ENCODE measurements at places on chromosomes 5 and 9.

- DNase-seq, result no peak
- H3K4me3 ChIP-seq, result no peak overlapping the region
- H3K27me3 ChIP-seq, result no peaks in the 10 kb centered on the region
- H3K4me1 ChIP-seq, result no peaks in the 10 kb centered on the region
- H3K27ac ChIP-seq, result no peak overlapping the region
- H3K36me3 ChIP-seq, result no peaks in the 10 kb centered on the region
These were observed 229.9 kb downstream of the SPOCK1 start for GRCh38 chr5:137269274-137269673.

DNA sequence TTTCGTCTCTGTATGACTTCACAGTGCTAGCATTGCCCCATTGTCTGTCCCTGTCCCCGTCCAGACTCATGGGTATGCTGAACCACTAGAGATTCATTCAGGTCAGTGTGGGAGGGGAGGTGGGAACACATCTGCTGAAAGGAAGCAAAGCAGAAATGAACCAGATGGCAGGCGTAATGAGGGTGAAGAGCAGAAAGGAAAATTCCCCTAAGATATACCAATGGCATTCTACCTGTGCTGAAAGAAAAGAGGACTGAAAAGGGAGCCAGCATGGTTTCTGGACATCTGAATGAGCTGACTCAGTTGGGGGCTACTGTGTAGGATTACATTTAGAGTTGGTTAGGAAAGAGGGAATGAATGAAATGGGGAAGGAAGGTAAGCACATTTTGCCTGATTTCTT lies 678.7 kb downstream of the MAT2B start:
- no peaks in the 10 kb centered on the region for H3K36me3 ChIP-seq
- DNase-seq, result no peak
- H3K27ac ChIP-seq, result no peak overlapping the region
- no peaks in the 10 kb centered on the region for H3K27me3 ChIP-seq
- H3K4me3 ChIP-seq, result no peak overlapping the region

DNA sequence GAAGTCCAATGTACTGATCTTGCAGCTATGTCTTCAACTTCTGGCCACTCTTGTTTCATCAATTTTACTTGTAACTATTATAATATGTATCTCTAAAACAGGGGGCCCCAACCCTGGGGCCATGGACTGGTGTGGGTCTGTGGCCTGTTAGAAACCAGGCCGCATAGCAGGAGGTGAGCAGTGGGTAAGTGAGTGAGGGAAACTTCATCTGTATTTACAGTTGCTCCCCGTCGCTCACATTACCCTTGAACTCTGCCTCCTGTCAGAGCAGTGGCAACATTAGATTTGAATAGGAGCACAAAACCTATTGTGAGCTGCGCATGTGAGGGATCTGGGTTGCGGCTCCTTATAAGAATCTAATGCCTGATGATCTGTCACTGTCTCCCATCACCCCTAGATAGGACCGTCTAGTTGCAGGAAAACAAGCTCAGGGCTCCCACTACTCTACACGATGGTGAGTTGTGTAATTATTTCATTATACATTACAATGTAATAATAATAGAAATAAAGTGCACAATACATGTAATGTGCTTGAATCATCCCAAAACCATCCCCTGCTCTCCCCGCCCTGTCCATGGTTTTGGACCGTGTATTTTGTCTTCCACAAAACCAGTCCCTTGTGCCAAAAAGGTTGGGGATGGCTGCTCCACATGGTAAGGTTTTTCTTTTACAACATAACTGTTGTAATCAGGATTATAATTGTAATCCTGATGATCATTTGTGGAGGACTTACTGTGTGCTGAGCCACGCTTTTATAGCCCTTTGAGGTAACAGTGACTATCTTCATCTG lies 26.9 kb upstream of the SH3PXD2B start:
- peaks cover 4% of the 10 kb centered on the region for H3K4me1 ChIP-seq
- DNase-seq, result no peak
- peak overlapping the region; percentile 40 for H3K27ac ChIP-seq

DNA sequence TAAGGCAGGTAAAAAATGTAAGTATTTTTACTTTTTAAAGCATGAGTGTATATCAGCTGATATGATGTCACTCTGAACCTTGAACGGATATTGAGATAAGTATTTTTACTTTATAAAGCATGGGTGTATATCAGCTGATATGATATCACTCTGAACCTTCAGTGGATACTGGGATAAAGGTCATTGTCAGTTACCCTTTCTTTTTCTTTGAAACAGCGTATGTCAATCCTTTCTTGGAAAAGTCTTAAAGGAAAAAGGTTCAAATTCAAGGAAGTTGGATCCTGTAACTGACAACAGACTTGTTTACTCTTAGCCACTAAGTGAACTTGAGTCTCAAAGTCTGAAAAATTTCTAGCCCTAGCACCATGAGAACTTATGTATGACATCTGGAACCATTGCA lies 61.7 kb upstream of the IFNK start:
- H3K27ac ChIP-seq, result no peak overlapping the region
- no peaks in the 10 kb centered on the region for H3K36me3 ChIP-seq
- H3K4me1 ChIP-seq, result peaks cover 9% of the 10 kb centered on the region
- no peak for DNase-seq
- no peaks in the 10 kb centered on the region for H3K27me3 ChIP-seq

DNA sequence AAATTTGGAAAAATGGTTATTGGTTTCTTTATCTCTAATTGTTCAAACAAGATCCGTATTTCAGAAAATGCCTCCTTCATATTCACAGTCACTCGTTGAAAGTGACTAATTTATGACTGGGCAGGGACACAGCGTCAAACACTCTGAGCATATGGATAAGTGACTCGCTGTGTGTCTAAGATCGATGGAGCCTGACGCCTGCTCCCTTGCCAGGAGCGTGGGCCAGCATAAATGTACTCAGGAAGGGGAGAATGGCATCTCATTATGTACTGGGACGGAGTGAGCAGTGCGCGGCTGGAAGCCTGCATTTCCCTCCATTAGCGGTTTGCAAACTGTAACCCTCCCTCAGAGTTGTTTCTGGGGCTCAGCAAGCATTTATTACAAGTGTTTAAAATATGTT lies 79.8 kb upstream of the CAST start:
- DNase-seq, result no peak
- H3K27me3 ChIP-seq, result no peaks in the 10 kb centered on the region

DNA sequence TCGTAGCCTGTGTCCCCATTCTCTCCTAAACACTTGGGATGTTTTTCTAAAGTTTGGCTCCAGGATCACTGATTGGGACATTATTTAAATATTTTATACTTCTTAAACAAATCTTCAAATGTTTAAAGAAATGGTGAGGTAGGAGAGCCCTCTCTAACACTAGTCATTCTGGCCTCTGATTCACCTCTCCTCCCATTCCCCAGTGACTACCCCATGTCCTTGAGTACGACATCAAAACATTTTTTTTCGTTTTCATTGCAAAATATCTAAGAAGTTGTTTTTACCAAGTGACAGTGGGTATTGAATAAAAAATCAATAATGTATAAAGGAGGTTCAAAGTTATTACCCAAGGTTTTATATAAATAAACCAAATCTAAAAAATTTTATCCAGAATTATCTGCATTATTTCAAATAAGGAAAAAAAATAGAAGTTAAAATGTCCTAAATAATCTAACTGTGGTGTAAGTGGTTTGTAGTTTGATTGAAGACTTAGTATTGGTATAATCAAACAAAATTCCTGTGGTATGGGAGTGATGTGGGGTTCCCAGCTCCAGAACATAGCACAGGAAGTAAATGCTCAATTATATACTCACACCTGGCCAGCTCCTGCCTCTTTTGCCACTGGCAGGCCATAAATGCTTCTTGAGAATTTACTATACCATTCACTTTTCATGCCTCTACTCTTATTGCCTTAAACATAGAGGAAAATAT lies 51.1 kb downstream of the MAST4 start:
- no peaks in the 10 kb centered on the region for H3K4me1 ChIP-seq
- DNase-seq, result no peak
- H3K36me3 ChIP-seq, result no peaks in the 10 kb centered on the region
- H3K27me3 ChIP-seq, result no peaks in the 10 kb centered on the region
- H3K4me3 ChIP-seq, result no peak overlapping the region

DNA sequence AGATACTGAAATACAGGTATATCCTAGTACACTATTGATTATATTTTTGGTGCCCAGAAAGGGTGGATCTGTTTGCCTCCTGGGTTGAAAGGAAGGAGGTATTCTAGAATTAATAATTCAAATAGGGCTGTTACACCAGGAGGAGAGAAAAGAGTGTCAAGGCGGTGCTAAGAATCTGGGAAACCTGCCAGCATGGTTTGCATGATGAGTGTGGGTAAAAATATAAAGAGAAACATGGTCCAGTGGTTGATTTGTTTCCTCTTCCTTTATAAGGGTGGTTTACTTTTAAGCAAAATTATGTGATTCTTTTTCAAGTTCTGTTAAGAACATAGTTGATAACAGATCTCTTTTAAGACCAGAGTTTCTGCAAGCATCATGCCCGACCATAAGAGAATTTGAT lies 69.4 kb upstream of the NFIB start:
- no peaks in the 10 kb centered on the region for H3K36me3 ChIP-seq
- H3K27ac ChIP-seq, result peak overlapping the region; percentile 26
- H3K27me3 ChIP-seq, result no peaks in the 10 kb centered on the region
- H3K4me1 ChIP-seq, result peaks cover 22% of the 10 kb centered on the region
- peak overlapping the region; percentile 37 for H3K4me3 ChIP-seq
- peak; percentile 38 for DNase-seq

All from gastrocnemius medialis (tissue), 4 donors.